ENCODE measurements at places on chromosomes 7 and 10.

GRCh38 chr10:10056961-10057360, 960.7 kb upstream of the CELF2 start:
- DNase-seq, result peak; percentile 47

DNA sequence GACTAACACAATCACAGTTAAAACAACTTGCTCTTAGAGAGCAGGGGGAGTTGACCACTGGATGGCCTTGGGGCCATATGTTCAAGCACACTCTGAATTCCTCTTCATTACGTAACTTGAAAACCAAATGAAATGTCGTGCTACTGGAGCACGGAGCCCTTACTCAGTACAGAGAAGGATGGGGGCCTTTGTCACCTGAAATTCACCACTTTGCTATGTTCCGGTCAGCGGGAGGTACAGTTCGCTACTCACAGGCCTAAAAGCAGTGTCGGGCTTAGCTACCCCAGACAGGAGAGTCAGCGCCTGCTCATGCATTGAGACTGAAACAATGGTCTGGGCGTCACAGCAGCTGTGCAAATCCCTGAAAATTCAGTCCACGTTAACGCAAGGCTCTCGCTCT, 39.6 kb downstream of the GLI3 start:
- DNase-seq, result peak; percentile 67

- no peak for DNase-seq
Observed at GRCh38 chr10:55426138-55426537, 625.1 kb upstream of the PCDH15 start.

DNA sequence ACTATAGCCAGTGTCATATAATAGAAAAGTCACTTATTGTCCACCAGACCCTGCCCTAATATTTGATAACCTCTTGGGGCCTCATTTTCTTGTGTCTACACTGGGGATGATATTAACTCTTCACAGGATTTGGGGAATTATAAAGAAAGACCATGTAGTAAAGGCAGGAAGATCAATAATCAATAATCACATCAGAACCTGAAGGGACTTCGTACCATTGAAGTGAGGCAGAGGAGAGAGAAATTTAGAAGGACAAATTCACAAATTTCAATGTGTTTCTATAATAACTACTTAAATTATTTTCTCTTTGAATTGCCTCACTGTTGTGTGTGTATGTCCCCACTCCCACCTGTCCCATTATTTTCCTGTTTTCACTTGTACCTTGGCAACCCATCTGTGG, 10.7 kb upstream of the SGMS1 start:
- DNase-seq, result no peak

- DNase-seq, result no peak
Observed at GRCh38 chr7:1431634-1432380, 27.5 kb downstream of the MICALL2 start.

DNA sequence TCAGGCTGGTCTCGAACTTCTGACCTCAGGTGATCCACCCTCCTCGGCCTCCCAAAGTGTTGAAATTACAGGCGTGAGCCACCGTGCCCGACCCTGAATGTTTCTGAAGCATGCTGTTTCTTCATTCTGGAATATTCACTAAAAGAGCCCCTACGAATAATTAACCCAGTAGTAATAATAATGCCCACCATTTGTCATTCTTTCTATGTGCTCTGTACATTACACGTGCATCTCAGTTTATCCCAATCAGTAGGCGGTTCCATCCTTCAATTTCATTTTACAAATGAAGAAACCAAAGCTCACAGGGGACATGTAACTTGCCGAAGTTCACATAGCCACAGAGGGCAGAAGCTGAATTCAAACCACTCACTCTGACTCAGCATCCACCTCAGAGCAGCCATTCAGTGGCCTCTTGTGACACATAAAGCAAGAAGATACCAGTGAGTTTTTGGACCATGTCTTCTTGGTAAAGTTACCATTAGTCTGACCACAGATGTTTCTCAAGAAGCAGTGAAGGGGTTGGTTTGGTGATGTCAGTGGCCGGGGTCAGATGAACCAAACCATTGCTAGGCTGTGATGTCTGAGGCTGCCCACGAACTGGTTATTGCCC, 71.9 kb upstream of the DUSP5 start:
- DNase-seq, result peak; percentile 93

DNA sequence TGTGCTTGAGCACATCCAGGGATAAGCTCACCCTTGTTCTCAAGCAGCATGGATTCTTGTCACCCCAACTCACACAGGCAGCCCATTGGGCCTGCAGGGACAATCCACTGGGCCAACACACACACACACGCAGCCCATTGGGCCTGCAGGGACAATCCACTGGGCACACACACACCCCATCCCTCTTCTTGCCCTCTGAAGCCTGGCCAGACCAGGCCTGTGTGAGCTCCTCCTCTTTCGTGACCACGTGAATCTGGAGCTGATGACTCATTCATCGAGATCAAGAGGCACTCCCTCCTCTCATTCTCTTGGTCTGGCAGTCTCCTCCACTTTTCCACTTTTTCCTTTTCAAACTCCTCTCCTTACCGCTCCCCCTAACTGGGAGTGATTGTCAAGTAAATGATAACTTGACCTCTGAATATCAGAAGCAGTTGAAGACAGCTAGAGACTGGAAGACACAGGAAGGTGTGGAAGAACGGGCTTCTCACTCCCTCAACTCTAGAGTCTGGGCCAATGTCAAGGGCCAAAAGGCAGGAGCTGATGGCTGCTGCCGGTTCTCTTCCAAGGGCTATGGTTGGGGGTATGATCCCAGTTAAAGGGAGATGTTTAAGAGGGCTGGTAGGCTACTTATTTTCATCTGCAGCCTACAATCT, 89.7 kb downstream of the HIPK2 start:
- DNase-seq, result peak; percentile 62

- DNase-seq, result peak; percentile 5
Observed at GRCh38 chr7:99669782-99670181, 10.0 kb downstream of the CYP3A5 start.

DNA sequence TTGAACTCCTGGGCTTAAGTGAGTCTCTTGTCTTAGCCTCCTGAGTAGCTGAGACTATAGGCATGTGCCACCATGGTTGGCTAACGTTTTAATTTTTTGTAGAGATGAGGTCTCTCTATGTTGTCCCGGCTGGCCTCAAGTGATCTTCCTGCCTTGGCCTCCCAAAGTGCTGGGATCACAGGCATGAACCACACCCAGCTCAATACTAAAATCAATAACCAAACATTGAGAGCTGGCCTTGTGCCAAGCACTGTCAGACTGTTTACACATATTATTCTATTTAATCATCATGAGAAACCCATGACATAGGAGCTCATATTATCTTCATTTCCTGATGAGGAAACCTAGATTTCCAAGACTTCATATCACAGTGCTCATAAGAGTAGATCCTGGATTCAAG, 251.2 kb downstream of the BAMBI start:
- no peak for DNase-seq

- DNase-seq, result no peak
Observed at GRCh38 chr10:100357059-100357858, 10.2 kb downstream of the SCD start.
